Thoracic aorta (tissue), 2 donors: ENCODE measurements at places on chromosomes 1 and 21. TPM values are rescaled to one million over a fixed set of nuclear protein-coding genes. Genes with fewer than 3 reads are reported as not detected.

DNA sequence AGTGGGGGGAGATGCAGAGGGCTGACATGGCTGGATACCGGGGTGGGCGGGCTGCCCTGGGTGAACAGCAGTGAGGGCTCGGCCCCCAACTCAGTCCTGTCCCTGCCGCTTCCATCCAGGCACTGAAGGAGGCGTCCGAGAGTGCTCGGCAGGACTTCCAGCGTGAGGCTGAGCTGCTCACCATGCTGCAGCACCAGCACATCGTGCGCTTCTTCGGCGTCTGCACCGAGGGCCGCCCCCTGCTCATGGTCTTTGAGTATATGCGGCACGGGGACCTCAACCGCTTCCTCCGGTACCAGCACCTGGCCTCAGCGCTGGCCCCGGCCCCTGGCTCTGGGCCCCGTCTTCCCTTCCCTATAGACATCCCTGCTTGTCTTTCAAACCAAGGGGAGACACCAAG is 15.6 kb downstream of the NTRK1 start:
- H3K27me3 ChIP-seq, result no peaks in the 10 kb centered on the region
- no peak overlapping the region for H3K4me3 ChIP-seq
- H3K4me1 ChIP-seq, result no peaks in the 10 kb centered on the region
- no peak for DNase-seq
- H3K27ac ChIP-seq, result no peak overlapping the region

- no peaks in the 10 kb centered on the region for H3K27me3 ChIP-seq
- DNase-seq, result no peak
- H3K4me1 ChIP-seq, result peaks cover 52% of the 10 kb centered on the region
- peak overlapping the region; percentile 96 for H3K27ac ChIP-seq
Observed at GRCh38 chr1:231419738-231420298, 2.3 kb downstream of the EGLN1 start.

Gene ZNF648
- not detected for total RNA-seq

DNA sequence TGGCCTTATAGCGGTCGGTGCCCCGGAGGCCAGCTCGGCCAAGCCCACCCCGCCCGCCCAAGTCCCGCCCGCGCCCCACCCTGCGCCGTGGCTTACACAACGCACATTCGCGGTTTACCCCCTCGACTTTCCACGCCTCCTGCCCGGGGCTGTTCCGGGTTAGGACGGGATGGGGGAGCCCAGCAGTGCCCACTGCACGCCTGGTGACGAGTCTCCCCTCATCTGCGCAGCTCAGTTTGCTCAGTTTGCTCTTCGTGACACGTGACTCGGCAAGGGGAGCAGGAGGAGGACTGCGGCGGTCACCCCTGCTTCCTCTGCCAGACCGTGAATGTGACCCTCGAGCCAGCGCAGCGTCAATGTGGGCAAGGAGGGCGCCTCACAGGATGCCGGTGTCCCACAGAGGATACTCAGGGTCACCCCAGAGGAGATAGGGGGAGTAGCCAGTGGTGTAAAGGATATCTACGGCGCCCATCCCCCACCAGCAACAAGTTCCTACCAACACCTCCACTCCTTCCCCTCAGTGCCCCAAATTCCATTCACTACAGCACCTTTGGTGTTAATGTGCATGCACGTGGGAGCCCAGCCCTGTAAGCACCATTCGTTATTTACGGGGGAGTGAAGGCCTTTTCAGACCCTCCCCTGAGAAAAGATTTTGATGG is 350 bp upstream of the S100A6 start:
- no peaks in the 10 kb centered on the region for H3K27me3 ChIP-seq
- H3K4me3 ChIP-seq, result peak overlapping the region; percentile 89
- peak overlapping the region; percentile 100 for H3K27ac ChIP-seq
- peak; percentile 80 for DNase-seq

Gene CSMD2
- total RNA-seq, result 3.0 TPM

- no peak for DNase-seq
- H3K36me3 ChIP-seq, result no peaks in the 10 kb centered on the region
- no peak overlapping the region for H3K4me3 ChIP-seq
- no peak overlapping the region for H3K27ac ChIP-seq
- H3K4me1 ChIP-seq, result no peaks in the 10 kb centered on the region
- no peaks in the 10 kb centered on the region for H3K27me3 ChIP-seq
Observed at GRCh38 chr1:30319765-30320580, 403.4 kb downstream of the MATN1 start.

Gene THEM5
- not detected for total RNA-seq
